Aorta (tissue), 5 donors: ENCODE measurements at places on chromosomes 4 and X.

DNA sequence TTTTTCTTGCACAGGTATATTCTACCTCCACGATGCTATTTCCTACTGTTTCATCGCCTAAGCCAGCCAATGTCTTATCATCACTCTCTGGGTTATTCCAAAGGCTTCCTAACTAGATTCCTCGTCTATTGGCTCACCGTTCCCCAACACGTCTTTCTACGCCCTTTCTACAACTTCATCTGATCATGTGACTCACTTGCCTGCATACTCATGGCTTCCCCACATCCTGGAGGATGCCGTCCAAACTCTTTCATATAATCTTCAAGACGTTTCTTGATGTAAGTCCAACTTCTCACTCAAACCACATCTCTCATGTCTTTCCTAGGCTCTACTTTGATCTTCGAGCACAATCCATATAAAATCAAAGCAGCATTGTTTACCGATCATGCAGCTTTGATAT lies 322.0 kb upstream of the PPARGC1A start:
- no peak for DNase-seq

DNA sequence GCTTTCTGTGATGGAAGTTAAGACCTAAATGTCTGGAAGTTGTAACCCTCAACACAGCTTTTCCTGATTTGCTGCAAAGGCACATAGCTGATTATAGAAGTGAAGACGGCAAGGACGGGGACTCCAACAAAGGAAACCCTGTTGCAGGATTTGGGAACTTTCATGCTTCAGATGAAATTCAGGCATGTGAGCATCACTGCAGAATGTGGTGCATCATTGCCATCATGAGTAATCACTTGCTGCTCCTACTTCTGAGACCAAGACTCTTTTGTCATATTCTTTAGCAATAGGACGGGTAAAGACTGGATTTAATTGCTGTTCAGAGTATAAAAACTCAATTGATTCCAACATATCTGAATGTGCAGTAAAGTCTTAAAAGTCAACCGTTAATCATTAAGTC lies 35.8 kb downstream of the YIPF6 start:
- no peak for DNase-seq

- no peak for DNase-seq
These were observed 246.8 kb downstream of the SNCA start for GRCh38 chr4:89590128-89590527.

GRCh38 chrX:152313529-152314302 lies 137.4 kb downstream of the GABRA3 start:
- DNase-seq, result no peak

DNA sequence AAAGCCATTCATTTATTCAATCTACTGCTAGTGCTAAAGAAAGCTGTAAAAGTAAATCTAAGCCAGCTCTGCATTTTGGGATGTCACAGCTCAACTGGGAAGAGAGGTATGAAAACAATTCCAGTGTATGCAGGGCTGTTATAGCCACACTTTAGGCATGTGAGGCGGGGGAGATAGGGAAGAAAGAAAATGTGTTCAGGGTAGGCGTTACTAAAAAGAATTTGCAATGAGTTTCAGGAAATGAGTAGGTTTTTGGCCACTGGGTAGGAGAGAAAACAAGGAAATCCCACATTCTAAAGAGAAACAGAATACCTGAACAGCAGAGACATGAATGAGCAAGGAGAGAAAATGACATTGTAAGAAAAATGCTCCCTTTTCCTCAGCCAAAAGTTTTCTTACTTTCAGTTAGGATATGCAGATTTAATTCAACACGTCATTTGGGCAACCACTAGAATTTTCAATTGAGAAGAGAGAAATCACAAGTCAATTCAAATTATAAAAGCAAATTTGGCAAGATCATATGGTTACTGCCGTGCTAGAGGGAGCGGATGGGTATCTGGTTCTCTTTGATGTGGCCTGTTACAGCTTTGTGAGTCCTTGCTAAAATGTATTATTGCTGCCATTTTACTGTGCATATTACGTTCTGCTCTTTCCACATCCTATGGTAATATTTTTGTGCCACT lies 226.3 kb downstream of the KCNIP4 start:
- DNase-seq, result no peak
